ENCODE measurements at places on chromosomes 12 and 14.

DNA sequence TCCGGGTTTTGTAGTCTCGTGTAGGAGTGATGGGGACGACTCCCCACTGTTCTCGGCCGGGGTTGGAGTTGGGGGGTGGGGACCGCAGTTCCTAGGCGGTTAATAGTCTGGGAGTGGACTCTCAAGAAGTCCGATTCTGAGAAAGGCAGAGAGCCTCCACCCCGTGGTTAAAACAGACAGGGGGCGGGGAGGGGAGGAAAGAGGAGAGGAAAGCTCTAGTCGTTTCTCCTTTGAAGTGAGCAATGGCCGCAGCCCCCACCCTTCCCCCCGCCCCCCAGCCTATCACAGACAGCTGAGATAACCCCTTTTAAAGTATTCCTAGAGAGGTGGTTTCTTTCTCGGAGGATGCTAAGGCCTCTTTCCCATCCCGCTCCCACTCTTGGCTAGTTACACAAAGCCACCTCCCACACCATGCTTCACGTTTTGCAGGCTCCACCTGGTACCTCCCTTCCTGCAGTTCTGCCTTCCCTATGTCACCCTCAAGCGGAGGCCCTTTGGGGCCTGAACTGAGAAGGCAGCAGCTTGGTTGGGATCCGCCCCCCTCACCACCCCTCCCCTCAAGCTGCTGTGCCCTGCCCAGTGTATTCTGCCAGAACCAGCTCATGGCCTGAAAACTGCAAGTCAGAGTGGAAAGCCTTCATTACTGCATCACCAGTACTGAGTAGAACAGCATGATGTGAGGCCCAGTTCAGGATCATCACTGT, 853 bp downstream of the USP5 start:
- DNase-seq, result peak; percentile 82

DNA sequence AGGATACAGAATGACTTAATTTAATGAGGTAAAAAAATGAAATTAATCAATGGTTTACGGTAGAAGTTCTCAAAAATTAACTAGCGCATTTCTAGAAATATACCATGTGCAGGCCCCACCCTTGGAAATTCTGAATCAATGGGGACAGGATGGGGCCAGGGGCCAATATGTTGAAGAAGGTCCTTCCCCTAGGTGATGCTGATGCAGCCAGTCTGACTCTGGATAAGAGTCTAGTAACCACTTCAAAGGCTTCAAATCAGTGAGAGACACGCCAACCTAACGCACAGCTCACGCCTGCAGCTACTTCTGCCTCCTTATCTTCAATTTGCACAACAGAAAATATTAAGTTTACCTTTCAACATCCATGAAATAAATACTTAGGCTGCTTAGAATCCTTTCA, 14.9 kb downstream of the GIT2 start:
- peak; percentile 78 for DNase-seq

DNA sequence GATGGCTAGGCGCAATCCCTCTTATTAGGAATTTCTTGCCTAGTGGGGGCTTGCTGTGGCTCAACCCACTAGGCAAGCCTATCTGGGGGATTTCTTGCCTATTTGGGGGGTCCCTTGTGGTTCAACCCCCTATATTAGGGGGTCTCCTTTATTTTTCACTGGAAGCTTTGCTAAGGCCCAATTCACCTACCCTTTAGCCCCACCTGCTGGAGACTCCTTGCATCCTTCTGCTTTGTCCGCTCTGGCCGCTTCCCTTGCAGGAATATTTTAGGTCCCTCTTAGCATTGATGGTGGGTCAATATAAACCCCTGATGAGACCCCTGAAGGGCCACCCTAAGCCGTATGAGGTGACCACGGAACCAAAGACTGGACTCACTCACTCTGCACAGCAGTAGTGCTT, 1552.1 kb downstream of the AACS start:
- no peak for DNase-seq

GRCh38 chr14:31902002-31902401, 175.1 kb upstream of the ARHGAP5 start:
- DNase-seq, result no peak

- no peak for DNase-seq
Measured at GRCh38 chr14:105075379-105076295, 10.4 kb upstream of the GPR132 start.

DNA sequence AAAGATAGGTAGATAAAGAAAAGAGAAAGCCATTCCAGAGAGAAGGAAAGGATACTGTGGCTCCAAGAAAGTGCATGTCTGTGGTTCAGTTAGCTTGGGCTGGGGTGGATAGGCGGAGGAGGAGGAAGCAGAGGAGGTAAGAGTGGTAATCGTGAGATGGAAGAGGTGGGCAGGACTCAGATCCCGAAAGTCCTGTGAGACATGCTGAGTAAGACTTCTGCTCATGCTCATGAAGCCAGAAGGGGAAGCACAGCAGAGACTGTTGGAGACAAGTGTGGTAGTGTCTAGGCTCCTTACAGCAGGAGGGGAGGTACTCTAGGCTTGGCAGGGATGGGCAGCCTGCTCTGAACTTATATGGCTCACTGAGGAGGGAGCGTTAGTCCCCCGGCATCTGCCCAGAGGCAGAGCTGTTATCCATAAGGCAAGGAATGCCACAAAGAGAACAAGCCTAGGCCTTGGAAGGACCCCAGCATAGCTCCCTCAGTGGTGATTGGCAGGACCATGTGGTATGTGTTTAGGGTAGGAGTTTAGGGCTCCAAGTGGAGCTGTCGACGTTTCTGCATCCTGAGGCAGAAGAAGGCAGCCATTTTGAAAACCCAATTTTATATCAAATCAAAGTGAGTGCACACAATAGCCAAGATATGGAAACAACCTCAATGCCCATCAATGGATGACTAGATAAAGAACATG, 135.3 kb downstream of the SMOC1 start:
- DNase-seq, result no peak

GRCh38 chr14:101228949-101229541, 325.5 kb upstream of the RTL1 start:
- DNase-seq, result no peak

GRCh38 chr12:117011988-117012805, 87.0 kb downstream of the TESC start:
- no peak for DNase-seq

DNA sequence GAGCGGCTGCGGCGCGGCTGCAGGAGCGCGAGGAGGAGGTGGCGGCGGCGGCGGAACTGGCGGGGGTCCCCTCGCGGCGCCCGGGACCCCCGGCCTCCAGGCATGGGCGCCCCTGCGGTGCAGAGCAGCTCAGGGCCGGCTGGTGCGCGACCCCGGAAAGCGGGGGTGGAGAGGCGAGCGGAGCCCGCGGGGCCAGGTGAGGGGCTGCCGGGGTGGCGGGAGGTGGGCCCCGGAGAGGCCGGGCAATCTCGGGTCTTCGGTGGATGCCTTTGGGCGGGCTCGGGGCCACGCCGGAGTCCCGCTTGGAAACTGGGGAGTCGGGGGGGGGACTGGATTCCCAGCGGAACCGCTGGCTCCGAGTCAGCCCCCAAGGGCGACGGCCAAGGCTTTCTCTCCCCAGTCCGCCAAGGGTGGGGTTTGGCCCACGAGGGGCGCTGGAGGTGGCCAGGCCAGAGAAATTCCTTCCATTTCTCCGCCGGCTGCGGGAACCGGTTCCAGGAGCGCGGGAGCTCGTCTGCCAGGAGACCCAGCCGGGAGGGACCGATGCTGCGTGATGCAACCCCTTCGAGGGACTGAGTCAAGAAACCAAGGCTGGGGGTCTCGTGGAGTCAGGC, 13.9 kb upstream of the NR4A1 start:
- no peak for DNase-seq

GRCh38 chr14:77914073-77914721, 114.3 kb downstream of the ADCK1 start:
- DNase-seq, result no peak

DNA sequence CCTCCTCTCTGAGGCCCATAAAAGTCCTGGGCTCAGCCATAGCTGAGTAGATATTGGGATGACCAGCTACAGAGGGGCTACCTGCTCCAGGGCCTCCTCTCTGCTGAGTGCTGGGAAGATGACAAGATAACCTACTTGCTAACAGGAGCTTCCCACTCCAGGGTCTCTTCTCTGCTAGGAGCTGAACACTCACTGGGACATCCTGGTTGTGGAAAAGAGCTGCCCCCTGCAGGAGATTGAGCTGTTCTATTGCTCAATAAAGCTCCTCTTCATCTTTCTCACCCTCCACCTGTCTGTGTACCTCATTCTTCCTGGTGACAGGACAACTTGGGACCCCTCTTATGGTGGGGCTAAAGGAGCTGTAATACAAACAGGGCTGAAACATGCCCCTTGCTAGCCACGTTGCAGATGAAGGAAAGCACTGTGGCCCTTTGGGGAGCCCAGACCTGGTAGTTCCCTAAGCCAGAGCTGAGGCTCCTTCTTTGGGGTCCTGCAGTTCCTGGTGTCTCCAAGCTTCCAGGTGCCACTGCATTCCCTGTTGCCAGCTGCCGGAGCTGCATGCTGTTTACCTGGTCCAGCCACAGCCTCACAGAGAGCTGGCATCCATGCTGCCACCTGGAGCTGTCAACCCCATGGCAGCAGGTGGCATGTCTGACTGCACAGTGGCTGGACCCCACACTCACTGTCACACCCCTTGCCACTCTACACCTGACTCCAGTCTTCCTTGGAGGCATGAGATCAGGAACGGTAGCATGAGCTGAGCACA, 598.5 kb upstream of the LMO3 start:
- DNase-seq, result no peak

GRCh38 chr12:53195516-53196420, 11.3 kb downstream of the ITGB7 start:
- DNase-seq, result no peak

GRCh38 chr14:79352076-79352630, 859.2 kb downstream of the DIO2 start:
- DNase-seq, result no peak

DNA sequence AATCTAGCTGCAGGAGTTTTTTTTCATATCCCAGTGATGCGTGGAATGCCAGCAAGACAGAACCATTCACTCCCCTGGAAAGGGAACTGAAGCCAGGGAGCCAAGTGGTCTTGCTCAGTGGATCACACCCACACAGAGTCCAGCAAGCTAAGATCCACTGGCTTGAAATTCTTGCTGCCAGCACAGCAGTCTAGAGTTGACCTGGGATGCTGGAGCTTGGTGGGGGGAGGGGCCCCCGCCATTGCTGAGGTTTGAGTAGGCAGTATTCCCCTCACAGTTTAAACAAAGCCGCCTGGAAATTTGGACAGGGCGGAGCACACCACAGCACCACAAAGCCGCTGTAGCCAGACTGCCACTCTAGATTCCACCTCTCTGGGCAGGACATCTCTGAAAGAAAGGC, 86.9 kb upstream of the STXBP6 start:
- no peak for DNase-seq

- DNase-seq, result peak; percentile 87
Measured at GRCh38 chr12:104494137-104494792, 37.5 kb downstream of the CHST11 start.

- no peak for DNase-seq
Measured at GRCh38 chr14:103740991-103741689, 25.5 kb downstream of the ZFYVE21 start.

DNA sequence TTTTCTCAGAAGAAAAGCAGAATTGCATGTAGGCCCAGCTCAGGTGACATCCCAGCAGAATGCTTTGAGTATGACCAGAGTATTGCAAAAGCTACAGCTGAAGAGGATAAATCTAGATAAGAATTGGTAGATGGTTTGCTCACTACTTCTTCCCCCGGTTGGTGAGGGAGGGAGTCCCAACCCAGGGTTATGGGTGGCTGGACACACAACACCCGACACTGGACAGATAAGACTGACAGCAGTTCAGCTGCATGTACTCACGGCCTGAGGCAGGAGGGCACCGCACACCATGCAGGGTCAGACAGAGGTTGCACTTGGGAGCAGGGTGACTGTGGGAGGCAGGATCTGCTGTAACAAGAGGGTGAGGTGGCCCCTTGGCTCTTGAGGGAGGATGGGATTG, 1.7 kb upstream of the CLEC4C start:
- DNase-seq, result no peak

GRCh38 chr12:100156731-100157426, 14.2 kb upstream of the BLTP3B start:
- no peak for DNase-seq

- DNase-seq, result no peak
Measured at GRCh38 chr14:95268350-95268749, 51.4 kb downstream of the CLMN start.

DNA sequence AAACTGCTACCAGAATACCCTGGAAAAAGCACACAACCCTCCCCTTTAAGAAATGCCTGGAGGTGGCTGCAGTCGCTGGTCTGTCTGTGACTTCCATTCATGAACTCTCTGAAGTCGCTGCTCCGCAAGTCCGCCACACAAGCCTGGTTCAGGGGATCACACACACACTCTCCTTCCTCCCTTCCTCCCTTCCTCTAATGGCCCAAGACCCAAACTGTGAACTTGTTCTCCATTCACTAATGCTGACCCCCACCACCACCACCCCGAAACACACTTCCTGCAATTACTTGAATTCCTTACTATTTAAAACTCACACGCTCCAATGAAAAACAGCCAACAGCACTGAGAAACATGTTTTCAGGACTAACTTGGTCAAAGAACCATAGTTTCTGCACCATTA, 1.0 kb upstream of the LMO3 start:
- no peak for DNase-seq

DNA sequence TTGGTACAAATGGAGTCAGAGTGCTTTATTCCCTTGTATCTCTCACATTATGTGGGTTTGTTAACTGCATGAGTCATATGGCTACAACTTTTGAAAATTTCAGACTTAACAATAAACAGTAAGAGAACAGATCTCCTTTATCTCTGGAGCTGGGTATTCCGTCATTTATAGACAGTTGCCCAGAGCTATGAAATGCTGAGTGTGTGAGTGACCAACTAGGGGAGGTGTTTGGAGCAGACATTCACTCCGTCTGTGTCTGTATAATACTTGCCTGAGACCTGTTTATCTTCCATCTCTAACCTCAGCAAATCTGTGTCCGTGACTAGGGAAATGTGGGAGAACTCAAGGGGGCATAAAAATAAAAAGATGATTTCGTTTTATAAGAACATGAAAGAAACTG, 279.9 kb upstream of the FAR2 start:
- DNase-seq, result no peak

DNA sequence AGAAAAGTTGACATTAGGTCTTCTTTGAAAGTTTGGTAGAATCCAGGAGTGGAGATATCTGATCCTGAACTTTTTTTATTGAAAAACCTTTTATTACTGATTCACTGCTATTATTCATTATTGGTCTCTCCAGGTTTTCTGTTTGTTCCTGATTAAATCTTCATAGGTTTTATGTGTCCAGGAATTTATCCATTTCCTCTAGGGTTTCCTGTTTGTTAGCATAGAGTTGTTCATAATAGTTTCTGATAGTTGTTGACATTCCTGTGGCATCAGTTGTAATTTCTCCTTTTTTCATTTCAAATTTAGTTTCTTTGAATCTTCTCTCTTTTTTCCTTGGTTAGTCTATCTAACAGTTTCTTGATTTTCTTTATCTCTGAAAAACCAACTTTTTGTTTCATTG, 370.3 kb downstream of the SLC6A15 start:
- DNase-seq, result no peak

GRCh38 chr12:58487255-58487654, 433.0 kb downstream of the LRIG3 start:
- no peak for DNase-seq

DNA sequence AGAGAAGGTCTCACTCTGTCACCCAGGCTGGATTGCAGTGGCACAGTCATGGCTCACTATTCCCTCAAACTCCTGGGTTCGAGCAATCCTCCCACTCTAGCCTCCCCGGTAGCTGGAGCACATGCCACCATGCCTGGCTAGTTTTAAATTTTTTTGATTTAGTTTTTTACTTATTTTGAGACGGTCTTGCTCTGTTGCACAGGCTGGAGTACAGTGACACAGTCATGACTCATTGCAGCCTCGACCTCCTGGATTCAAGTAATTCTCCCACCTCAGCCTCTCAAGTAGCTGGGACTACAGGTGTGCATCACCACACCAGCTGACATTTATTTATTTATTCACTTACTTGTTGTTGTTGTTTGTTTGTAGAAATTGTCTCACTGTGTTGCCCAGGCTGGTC, 22.2 kb upstream of the DIP2B start:
- no peak for DNase-seq
